NCI-H2227 treated with DMSO at 0.1 percent for 48 hours (cell line): ENCODE measurements at places on chromosomes 3 and 15.

DNA sequence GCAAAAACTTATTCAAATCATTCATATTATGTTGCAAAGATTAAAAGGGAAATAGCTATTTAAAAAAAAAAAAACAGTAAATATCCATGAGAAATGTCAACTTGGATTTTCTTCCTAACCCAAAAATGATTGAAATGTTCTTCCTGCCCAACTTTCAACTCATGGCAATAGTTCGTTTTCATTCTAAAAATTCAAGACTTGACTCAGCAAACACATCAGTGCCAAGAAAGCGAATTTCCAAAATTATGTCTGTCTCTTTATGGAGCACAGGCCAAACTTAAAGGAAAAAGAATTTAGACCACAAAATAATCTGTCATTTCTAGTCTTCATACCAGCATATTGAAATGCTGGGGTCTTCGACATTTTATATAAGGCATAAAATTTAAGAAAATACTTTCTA, 63.7 kb downstream of the MAGI1 start:
- no peak for DNase-seq

- DNase-seq: no peak
These were observed 1.6 kb downstream of the AMOTL2 start for GRCh38 chr3:134372396-134373270.

GRCh38 chr3:100603469-100603868, 5.9 kb upstream of the ADGRG7 start:
- no peak for DNase-seq

GRCh38 chr3:73398084-73398483, 226.7 kb downstream of the PDZRN3 start:
- no peak for DNase-seq

DNA sequence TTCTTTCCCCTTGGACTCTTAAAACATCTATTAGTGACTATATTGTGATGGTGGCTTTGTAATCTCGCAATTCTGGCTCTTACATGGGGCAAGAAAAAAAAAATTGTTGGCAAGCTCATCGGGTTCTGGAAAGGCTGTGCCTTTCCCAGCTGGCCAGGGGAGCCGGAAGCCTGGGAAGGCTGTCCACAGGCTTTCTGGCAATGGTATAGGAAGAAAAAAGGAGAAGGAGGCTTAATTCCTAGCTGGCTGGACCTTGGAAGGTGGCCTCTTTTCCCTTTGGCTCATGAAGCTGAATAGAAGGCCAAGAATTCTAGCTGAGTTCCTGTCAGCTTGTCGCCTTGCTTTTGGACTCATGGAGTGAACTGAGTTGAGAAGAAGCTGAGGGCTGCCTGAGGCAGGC, 243.5 kb upstream of the SEMA6D start:
- no peak for DNase-seq

DNA sequence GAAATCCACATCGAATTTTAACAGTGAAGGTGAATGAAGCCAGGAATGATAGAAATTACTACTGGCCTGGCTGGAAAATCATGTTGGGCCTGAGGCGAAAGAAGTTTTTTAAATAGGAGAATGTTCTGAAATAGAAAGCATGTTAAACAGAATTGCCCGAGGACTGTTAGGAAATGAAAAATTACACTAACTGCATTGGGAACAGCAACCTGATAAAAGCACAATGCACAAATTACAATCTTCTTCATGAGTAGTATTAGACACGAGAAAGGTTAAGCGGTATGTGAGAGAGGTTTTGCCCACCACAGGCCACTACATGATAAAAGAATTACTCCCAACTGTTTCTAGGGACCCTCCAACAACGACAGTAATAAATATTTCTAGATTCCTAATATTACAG, 18.9 kb downstream of the GBE1 start:
- no peak for DNase-seq

DNA sequence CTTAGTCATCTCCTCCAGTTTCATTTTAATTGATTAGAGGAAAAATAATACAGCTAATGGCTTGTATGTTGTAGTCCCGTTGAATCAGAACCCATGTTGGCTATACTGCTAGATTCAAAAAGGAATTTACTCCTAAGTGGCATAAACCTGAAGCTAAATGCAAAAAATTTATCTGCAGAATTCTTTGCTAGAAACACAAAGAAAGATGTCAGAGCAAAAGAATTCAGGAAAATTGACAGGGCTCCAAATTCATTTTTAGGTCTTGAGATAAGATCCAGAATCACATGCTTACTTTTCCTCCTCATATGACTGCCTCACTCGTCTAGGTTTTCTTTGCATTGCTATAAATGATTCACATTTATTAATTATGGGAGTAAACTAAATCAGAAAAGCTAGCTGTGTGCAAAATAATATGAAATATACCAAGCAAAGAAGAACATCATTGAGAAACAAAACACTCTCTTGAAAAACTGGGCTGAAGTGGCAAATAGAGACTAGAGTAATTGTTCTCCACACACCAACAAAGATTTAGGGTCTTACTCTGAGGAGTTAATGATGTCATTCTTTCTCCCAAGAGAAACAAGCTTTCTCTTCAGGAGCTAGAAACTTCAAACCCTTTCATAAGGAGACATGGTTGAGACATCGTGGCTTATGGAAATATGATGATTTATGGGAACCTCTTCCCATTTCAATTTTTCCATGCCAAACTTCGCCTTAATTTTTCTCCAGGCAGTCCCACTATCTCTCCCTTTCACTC, 94.8 kb upstream of the FEZF2 start:
- DNase-seq: no peak

DNA sequence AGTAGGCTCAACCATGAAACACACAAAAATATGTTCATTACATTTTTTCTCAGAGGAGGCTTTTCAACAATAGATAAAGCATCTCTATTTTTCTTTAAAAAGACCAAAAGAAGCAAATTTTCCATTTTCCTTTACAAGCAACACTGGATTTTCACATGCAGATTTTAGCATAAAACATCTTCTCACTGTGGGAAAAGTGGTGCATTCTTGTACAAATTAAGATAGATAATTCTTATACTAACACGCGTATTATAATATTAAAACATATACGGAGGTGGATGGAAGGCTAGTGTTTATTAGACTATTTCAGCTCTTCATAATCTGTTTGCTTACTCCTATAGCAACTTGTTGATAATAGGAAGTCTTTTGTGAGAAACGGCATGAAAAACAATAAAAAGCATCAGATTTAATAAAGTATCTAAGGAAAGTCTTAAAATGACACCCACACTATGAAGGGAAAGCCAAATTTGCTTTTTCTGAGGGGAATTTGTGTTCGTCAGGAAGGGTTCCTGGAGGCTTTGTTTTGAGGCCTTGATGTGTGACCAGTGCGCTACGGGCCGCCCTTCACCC, 529.6 kb downstream of the SOX2 start:
- no peak for DNase-seq

GRCh38 chr3:197222937-197223370, 75.5 kb downstream of the DLG1 start:
- no peak for DNase-seq

DNA sequence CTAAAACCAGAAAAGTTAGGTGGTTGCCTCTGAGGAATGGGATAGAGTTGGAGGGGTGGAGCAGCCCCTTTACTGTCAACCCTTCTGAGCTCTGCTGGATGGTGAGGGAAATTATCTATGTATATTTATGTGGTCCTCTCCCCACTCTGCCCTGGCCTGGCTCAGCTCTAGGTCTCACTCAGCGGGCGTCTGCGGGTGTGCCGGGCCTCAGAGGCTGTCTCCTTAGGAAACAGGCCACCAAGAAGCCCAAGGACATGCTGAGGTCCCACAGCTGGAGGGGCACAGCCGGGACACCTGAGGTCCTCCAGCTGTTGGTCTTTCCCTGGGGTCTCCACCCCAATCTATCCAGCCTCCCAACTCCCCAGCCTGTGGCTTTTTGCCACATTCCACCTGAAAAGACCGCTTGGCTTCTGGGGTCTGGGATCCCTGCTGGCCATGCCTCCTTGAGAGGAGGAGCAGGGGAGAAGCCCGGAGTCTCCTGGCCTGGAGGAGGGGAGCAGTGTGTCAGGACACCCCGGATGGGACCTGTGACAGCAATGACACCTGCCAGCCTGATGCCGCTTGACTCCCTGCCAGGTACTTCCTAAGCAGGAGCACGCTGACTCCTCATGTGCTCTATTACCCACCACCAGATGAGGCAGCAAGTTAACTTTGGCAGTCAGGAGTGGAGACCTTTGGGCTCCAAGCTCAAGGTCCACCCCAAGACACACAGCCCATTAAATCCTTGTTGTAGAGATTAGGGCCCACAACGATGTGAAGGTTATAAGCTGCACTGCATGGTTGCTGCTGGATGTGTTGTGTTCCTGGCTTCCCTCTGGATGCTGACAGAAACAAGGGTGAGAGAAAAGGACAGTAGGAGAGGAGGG, at the start of gene SLC28A1:
TSS of gene SLC28A1 (plus strand) at position 747 of the 866 bp plus-strand sequence. CDS start 3,099 bp downstream, outside the sequence.
- no peak for DNase-seq

DNA sequence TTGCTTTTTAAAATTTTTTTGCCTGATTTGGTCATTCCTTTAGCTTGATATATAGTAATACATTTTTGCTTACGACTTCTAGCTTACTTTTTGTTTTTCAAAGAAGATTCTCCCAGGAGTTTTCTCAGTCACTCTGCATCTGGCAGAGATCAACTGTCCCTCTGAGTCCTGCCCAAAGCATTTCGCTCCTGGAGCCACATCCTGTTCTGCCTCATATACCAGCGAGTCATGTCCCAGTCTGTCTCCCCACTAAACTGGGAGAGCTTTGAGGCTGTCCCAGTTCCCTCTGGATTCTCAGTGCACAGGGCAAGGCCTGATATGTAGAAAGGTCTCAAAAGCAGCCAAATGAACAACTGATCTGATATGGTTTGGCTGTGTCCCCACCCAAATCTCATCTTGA, 326.3 kb downstream of the ARRDC4 start:
- no peak for DNase-seq

GRCh38 chr15:88202231-88202630, 54.3 kb downstream of the NTRK3 start:
- no peak for DNase-seq

GRCh38 chr15:40550341-40551037, 14.4 kb downstream of the CCDC32 start:
- no peak for DNase-seq

DNA sequence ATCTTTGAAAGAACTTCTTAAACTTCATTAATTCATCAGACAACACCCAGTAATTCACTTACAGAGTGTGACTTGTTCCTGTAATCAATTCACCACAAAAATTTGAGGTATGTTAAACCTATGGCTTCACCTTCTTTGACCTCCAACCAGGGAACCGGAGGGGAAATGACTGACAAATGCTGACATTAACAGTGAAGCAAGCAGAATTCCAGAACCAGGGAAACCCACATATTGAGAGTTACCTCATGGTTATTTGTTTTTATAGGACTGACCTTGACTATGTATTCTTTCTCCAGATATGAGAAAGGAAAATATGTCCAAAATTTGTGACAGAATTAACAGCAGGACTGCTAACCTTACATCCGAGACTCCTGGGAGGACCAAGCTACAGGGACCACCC, 2.7 kb downstream of the P3H2 start:
- no peak for DNase-seq

DNA sequence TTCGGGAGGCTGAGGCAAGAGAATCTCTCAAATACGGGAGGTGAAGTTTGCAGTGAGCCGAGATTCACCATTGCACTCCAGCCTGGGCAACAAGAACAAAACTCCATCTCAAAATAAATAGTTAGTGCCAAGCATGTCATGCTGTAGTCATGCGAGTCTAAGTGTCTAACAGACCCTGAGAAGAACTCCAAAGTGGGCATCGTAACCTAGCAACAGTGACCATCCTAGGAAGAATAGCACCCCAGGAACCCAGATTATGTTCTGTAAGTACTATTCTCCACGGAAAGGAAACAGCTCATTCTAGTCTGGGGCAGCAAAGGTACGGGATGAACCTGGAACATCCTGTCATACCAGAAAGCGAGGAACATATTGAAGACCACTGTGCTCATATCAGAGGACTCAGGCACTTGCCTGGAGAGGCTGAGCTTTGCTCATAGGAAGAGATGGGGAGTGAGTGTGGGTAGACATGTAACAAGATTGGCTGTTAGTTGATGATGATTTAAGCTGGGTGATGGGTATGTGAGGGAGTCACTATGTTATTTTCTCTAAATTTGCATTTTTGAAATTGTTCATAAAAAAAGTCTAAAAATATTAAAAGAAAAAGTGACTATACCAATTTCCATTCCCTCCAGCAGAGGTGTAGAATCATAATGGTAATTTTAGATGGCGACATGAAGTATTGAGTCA, 31.7 kb downstream of the BCL2L10 start:
- DNase-seq: no peak

GRCh38 chr3:136584728-136585127, 167.4 kb downstream of the STAG1 start:
- DNase-seq: no peak

DNA sequence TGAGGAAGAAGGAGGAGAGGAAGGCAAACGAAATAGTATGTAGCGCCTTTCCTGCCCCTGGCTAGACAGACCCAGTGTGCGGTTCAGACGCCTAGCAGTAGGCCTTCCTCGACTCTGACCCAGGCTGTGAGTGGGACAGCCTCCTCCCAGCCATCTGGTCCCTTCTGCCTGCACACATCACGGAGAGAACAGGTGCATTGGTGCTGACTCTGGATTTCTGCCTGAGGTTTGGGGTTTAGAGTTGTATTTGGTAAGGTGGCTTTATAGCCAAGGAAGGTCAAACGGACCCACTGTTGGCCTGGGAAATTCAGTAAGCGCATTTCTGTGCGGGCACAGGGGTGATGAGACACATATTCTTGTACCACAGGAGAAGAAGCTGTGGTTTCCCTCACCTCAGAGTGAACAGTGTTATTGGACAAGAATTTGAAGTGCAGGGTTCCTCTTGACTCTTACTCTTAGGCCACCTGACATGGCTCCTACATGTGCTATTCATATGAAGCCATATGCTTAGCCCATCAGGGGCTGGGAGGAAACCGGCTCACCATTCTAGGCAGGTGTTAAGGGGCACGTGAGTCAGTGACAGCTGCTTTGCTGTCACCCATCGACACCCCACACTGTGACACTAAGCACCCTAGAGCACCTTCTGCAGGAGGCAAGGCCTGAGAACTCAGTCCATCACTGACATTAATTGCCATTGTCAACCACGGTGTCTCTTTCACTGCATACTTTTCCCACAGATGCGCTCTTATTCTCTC, 143.3 kb downstream of the CHDH start:
- no peak for DNase-seq

GRCh38 chr3:197549261-197549885, 6.4 kb downstream of the BDH1 start:
- no peak for DNase-seq

GRCh38 chr3:151604891-151605290, 128.8 kb upstream of the AADACL2 start:
- no peak for DNase-seq

DNA sequence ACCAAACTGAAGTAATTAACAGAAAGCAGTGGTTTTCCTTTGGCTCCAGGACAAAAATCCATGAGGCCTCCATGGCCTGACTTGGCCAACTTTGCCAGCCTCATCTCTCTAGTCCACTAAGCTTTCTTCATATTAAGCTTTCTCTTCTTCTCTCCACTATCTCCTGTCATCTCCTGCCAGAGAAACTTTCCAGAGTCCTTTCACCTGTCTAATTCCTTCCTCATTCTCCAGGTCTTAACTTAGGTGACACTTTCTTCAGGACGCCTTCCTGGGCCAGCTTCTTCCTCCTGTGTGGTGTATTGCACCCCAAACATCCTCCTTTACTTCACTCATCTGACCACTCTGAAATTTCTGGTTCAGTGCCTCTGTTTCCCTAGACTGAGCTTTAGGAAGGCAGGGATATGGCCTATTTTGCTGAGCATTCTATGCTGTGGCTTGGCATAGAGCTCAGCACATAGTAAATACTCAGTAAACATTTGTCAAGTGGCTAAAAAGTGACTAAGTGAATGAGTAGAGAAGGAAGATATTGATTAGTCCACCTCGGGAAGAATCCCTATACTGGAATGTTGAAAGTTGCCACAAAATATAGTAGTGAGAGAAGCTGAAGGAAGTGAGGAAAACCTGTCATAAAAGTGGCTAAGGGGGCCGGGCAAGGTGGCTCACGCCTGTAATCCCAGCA, 34.6 kb upstream of the IGF2BP2 start:
- DNase-seq: no peak
